Aorta (tissue), 5 donors: ENCODE measurements at places on chromosomes 1 and 21. TPM values are rescaled to one million over a fixed set of nuclear protein-coding genes. Genes with fewer than 3 reads are reported as not detected.

CFHR2 gene
- total RNA-seq, result not detected

DNA sequence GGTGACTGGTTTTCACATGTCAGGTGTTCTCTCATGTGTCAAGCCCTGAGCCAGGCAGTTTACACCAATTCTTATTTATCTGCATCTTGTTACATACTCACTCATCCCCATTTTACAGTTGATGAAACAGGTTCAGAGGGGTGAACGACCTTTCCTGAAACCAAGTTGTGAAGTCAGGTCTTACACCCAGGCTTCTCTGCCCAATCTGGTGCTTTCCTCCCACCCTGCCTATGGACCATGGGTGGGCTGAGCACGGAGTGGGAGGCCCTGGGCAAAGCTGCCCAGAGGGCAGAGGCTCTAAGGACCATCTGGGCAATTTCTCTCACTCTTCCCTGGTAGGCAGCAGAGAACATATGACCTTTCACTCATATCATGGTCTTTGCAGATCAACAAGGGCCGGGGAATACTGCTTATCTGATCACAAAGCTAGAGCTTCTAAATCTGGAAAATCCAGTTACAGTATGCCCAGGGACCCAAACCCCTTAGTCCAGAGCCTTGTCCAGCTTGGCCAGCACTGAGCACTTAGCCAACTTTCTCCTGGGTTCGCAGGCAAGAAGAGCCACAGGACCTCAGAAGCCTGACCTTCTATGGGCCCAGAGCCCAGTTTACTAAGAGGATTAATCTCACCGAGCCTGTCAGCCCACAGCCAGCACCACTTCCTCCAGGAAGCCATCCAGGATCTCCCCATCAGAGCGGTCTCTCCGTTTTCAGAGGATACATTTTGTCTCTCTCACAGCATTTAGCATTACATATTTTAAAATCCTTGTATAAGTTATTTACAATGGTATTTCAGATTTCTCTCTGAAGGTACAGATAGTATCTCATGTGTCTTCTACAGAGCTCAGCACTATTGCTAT is 16.0 kb upstream of the TTC39A start:
- H3K27ac ChIP-seq, result no peak overlapping the region
- H3K4me1 ChIP-seq, result no peaks in the 10 kb centered on the region
- no peaks in the 10 kb centered on the region for H3K27me3 ChIP-seq
- no peaks in the 10 kb centered on the region for H3K36me3 ChIP-seq
- no peak for DNase-seq
- no peak overlapping the region for H3K4me3 ChIP-seq

TAL1 gene
- total RNA-seq, result 6.0 TPM

DNA sequence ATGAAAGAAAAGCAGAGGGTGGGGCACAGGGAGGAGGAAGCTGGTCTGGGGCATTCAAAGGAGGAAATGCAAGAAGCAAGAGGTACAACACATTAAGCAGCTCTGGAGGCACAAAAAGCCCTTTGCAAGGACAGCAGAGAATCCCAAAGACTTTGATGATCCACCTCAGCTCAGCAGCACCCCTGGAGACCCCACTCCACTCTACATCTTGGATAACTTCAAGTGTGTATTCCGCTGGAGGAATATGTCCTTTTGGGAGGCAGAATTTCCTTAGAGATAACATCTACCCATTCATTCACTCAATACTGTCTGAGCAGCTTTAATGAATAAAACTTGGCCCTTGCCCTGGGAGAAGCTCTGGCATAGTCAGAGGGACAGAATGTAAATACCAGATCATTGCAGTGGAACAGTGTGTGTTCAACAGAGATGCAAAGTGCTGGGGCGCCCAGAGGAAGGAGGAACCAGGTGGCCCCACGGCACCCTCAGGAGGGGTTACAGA is 599.7 kb downstream of the KIF26B start:
- no peaks in the 10 kb centered on the region for H3K36me3 ChIP-seq
- no peaks in the 10 kb centered on the region for H3K27me3 ChIP-seq
- DNase-seq, result no peak
- no peak overlapping the region for H3K27ac ChIP-seq

DNA sequence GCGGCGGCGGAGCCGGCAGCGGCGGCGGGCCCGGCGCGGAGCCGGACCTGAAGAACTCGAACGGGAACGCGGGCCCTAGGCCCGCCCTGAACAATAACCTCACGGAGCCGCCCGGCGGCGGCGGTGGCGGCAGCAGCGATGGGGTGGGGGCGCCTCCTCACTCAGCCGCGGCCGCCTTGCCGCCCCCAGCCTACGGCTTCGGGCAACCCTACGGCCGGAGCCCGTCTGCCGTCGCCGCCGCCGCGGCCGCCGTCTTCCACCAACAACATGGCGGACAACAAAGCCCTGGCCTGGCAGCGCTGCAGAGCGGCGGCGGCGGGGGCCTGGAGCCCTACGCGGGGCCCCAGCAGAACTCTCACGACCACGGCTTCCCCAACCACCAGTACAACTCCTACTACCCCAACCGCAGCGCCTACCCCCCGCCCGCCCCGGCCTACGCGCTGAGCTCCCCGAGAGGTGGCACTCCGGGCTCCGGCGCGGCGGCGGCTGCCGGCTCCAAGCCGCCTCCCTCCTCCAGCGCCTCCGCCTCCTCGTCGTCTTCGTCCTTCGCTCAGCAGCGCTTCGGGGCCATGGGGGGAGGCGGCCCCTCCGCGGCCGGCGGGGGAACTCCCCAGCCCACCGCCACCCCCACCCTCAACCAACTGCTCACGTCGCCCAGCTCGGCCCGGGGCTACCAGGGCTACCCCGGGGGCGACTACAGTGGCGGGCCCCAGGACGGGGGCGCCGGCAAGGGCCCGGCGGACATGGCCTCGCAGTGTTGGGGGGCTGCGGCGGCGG is 1.0 kb downstream of the ARID1A start:
- peak overlapping the region; percentile 93 for H3K27ac ChIP-seq
- peaks cover 5% of the 10 kb centered on the region for H3K4me1 ChIP-seq
- no peaks in the 10 kb centered on the region for H3K27me3 ChIP-seq
- DNase-seq, result peak; percentile 66
- no peaks in the 10 kb centered on the region for H3K36me3 ChIP-seq
